NCI-H1048 (cell line): ENCODE measurements at places on chromosomes 7 and 10.

DNA sequence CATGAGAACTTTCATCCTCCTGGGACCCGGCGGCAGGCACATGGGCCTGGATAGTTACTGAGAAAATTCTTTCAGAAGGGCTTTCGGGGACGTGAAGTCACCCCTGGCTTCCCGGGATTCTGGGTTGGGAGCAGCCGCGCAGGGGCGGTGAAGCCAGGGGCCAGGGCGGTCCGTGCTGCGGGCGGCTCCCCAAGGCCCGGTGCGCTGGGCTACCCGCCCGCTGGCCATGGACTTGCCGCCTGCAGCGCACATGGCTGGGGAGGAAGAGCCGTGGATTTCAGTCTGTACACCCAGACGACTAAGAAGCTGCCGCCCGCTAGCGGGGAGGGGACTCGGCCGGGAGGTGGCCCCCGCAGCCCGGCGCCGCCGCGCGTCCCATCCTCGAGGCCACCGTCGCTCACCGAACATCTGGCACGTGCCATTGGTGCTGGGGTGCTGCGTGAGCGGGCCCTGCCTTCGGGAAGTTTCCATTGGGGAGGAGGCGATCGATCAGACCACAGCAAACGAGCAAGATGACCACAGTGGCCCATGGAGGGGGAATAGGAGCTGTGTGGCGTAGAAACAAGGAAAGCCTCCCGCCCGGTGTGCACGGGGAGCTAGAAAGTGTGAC lies 64.5 kb downstream of the TMEM209 start:
- DNase-seq, result no peak

DNA sequence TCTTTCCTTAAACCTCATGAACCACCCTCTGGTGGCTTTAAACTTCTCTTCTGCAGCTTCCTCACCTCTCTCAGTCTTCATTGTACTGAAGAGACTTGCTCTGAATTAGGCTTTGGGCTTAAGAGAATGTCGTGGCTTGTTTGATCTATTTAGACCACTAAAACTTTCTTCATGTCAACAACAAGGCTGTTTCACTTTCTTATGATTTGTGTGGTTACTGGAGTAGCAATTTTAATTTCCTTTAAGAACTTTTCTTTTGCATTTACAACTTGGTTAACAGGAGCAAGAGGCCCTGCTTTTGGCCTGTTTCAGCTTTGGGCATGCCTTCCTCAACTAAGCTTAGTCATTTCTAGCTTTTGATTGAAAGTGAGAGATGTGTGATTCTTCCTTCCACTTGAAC lies 38.1 kb upstream of the CDHR3 start:
- no peak for DNase-seq

DNA sequence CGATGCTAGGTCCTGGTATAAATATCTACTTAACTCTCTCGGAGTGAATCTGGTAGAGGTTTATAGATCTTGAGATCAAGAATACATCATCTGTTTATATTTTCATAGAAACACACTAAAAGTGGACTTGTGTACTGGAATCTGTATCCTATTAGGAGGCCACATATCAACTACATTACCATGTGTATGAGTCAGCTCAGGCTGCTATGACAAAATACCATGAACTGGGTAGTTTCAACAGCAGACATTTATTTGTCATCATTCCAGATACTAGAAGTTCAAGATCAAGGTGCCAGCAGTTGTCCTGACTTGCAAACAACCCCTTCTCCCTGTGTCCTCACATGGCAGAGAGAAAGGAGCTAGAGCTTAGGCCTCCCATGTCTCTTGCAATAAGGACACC lies 113.9 kb upstream of the PFKP start:
- no peak for DNase-seq

- DNase-seq, result no peak
Observed at GRCh38 chr7:141788296-141788695, 1.7 kb upstream of the TAS2R5 start.

DNA sequence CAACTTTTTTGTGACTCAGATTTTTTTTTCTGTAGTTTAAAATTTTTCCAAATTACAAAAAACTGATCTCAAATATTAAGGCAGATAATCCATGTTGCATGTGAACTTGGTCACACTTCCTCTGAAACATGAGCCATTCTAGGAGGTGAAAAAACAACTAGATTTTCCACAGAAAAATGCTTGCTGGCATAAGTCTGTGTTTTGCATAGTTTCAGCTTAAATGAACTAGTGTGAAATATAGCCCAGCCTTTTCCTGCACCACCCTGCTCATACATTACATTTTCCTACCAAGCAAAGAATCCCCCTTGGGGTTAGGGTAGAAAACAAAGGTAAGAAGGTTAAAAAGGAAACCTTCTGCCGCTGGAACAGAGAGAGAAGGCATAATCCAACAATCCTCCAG lies 48.2 kb downstream of the SLC25A13 start:
- DNase-seq, result no peak

GRCh38 chr7:6350433-6351058 lies 78.1 kb upstream of the CYTH3 start:
- DNase-seq, result no peak

DNA sequence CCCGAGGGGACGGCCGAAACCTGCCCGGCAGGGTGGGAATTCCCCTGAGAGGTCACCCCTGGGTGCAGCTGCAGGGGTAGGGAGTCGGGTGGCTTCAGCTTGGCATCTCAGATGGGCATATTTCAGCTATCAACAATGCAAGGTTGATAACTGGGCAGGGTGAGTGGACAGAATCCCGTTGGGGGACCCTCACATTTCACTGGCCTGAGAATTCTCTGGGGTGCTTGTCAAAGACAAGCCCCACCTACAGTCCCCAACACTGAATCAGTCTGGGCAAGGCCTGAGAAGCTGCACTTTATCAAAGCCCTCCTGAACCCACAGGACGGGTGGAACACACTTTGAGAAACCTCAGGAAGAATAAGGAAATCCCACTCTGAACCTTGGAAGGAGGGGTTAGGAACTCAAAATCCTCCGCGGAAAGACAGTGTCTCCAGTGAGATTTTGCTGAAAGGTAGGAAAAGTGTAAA lies 3.1 kb downstream of the RGS10 start:
- no peak for DNase-seq

DNA sequence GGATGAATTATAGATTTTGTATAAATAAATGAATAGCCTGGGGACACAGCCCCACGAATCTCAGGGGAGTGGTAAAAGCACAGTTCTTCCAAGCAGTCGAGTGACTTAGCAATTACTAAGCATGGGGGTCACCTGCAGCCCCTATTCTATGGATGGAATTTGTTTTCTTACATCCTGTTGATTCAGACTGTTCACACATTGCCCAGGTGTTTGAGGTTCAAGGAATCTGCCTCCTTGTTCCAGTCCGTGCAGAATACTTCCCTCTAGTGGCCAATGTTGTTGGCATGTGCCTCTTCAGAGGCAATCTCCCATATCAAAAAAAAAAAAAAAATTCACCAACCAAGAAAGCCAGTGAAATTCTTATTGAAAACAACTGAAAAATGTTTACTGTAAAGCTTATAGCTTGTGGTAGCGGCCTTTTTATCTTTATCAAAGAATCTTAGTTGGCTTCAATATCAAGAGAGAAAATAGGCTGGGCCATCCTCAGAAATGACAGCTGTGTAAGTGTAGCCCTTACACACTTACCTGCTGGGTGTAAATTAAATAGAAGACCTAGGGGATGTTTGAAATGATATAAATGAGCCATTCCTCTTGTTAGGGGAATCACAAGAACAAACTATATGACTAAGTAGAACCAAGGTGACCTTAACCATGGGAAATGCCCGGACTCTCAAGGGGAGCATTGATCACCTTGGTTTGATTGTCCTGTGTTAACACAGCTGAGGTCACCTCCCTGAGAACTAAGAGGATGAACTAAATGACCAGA lies 7.8 kb downstream of the LIPM start:
- peak; percentile 27 for DNase-seq
